ENCODE measurements at places on chromosomes 5 and 9. TPM values are rescaled to one million over a fixed set of nuclear protein-coding genes. Genes with fewer than 3 reads are reported as not detected.

GDF9 gene
- 0.18 TPM for polyA plus RNA-seq

SLC34A1 gene
- not detected for polyA plus RNA-seq

ADRA1B gene
- 1.3 TPM for polyA plus RNA-seq

LOX gene
- polyA plus RNA-seq, result 8.4 TPM

GRCh38 chr5:19734776-19735175, 253.2 kb downstream of the CDH18 start:
- DNase-seq, result no peak

GRCh38 chr9:84379740-84380139, 39.2 kb upstream of the SLC28A3 start:
- no peak for DNase-seq

DNA sequence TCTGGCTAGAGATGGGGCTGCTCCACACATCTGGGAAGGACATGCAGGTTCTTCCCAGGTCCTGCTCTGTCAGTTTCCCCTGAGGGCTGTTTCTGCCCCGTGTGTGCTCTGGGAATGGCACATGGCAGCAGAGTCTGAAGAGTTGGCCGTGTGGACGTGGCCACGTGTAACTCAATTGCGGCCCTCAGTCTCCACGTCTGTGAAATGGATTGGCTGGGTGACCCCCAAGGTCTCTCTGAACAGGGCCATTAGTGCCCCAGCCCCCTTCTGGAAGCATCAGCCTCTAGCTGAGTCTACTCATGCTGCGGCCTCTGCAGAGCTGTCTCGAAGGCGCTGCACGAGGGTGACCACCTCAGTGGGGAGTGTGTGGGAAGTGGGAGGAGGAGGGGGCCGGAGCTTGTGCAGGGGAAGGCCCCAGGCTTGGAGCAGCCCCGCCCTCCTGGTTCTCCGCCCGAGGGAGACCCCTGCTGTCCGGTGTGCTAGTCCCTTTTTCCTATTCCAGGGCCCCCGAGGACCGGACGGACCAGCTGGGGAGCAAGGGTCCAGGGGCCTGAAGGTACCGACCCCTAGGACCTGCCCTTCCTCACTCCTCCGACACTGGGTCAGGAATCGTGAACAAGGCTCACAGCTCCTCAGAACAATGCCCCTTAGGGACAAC, 58.9 kb upstream of the ORM1 start:
- peak; percentile 75 for DNase-seq

DNA sequence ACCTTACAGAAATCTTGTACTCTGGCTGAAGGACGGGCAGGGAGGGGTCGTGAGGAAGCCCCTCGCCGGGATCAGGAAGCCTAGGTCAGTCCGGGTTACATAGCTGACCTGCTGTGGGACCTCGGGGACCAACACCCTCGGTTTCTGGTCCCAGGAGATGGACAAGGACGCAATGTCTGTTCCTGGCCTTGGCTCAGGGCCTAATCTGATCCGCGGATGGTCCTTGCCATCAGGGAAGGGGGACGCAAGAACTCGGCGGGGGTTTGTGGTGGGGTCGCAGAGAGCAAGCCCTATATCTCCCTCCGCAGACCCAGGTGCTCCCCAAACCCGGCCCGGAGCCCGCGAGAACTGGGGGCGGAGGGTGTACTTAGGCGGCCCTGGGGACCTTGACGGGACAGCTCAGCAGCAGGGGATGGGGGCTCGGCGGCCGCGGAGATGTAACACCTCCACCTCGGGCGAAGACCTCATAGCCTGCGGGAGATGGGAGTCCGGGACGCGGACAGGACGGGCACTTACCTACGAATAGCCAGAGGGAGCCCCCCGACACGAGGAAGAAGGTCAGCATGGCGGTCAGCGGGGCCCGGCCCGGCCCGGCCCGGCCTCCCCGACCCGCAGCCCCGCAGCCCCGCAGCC, 353 bp downstream of the ACSL6 start:
- no peak for DNase-seq

GRCh38 chr5:94524841-94525697, 93.3 kb downstream of the KIAA0825 start:
- no peak for DNase-seq

GRCh38 chr5:24804221-24804681, 159.5 kb upstream of the CDH10 start:
- no peak for DNase-seq

GRCh38 chr9:104177003-104177611, 83.0 kb downstream of the SMC2 start:
- DNase-seq, result no peak

- no peak for DNase-seq
Measured at GRCh38 chr5:121350181-121350930, 501.3 kb upstream of the FTMT start.

- no peak for DNase-seq
Measured at GRCh38 chr5:94761786-94762185, 143.3 kb downstream of the SLF1 start.

GRCh38 chr5:178372142-178372571, 139.6 kb upstream of the PHYKPL start:
- no peak for DNase-seq

- DNase-seq, result no peak
Measured at GRCh38 chr5:73977146-73977545, 351.1 kb downstream of the ARHGEF28 start.
